ENCODE measurements at places on chromosomes 5 and 9. TPM values are rescaled to one million over a fixed set of nuclear protein-coding genes. Genes with fewer than 3 reads are reported as not detected.

MACROH2A1 gene
- 112 TPM for polyA plus RNA-seq

SV2C gene
- polyA plus RNA-seq: not detected

HAVCR1 gene
- 0.91 TPM for polyA plus RNA-seq

NPR3 gene
- not detected for polyA plus RNA-seq

TOR1B gene
- polyA plus RNA-seq: 32.8 TPM

FBP1 gene
- 13.3 TPM for polyA plus RNA-seq

GRCh38 chr5:116058346-116058936 is 26.2 kb downstream of the ARL14EPL start:
- DNase-seq: no peak

GRCh38 chr5:23823521-23823920 is 316.1 kb downstream of the PRDM9 start:
- no peak for DNase-seq

- no peak for DNase-seq
Measured at GRCh38 chr5:24183981-24184380, 460.8 kb downstream of the CDH10 start.

DNA sequence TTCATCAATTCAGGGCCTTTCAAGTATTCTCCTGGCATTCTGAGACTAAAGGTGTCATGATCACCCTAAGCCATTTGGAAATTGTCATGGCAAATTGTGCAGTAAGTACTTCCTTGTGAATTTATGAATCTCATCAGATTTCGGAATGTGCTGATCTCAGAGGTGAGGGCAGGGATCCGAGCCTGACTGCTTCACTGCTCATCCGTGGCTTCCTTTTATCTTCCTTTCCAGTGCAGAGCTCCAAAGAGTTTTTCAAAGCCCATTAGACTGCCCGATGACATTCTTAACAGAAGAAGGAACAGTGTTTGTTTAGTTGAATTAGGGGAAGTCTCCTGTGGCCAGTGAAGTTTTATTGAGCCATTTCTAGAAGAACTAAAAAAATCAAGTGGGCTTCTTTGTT is 182.8 kb upstream of the GDNF start:
- no peak for DNase-seq

DNA sequence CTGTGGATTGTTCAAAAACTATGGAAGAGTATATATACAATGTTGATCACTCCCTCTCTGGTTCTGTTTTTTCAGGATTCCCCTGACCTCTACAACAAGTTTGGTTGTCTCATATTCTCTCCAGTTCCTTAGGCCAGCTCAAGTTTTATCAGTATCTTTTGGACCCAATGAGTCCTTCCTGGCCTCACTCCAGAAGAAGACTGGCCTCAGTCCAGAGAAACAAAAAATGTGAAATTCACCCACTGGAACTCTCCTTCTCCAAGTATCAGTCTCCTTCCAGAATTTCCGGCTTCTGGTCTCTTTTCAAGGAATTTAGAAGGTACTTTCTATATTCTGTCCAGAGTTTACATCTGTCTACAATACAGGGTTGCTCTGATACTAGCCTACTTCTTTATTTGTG is 537.8 kb upstream of the FTMT start:
- no peak for DNase-seq

GRCh38 chr9:111691672-111692329 is 30.4 kb downstream of the GNG10 start:
- no peak for DNase-seq

DNA sequence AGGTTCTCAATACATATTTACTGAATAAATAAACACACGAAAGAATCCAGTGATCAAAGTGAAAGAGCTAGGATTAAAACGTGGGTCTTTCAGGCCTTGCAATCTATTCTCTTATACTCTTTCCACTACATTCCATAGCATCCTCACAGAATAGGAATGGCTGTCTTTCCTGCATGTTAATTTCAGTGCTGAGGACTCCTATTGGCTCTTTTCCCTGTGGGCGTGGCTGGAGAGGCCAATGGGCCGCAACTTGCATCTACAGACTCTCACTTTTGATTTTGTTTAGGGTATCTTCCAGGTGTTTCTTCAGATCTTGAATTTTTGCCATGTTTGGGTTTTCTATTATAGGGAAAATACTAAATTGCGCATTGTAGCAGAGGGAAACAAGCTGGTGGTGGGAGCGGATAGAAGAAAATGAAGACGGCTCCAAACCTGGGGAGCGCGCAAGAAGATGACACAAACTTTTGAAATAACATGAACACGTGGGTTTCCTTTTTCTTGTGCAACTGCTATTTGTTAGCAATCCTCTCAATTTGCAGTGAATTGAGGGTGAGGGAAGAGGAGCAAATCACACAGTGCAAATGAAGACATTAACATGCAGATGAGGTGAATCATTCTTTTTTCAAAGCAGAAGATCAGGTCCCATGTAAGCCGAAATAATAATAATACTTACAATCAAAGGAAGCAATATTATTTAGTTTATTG is 93.9 kb downstream of the GCNT1 start:
- no peak for DNase-seq

DNA sequence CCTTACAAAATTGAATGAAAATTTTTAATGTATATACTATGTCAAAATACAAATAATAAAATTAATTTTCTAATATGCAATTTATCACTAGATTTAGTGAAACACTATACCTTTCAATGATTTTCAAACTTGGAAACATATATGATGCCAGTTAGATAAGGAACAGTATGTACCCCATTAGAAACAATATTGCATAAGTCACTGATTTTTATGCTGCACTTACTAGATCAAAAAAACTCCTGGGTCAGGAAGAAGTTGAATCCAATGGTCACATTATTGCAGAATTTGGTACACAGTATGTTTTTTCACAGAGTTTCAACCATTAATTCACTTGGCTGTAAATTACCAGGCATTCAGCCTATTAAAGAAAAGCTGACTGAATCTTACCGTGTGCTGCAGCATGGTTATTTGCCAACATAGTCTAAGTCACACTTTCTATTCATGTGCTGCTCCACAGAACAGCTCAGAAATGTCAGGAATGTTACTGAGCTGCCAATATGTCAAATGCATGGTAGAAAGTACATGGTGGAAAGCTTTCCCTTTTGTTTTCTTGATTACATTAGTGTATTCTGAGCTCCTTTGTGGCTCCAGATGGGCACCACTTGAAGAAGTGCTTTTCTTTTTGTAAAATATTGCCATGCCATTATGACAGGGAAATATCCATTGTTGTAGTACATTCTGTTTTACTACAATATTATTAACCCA is 9.9 kb upstream of the PRR16 start:
- DNase-seq: no peak

All from CD8-positive, alpha-beta memory T cell (primary cell).